M059J (cell line): ENCODE measurements at places on chromosomes 13 and 19. TPM values are rescaled to one million over a fixed set of nuclear protein-coding genes. Genes with fewer than 3 reads are reported as not detected.

C13orf42 gene
- not detected in 2 replicates for total RNA-seq

FGF22 gene
- total RNA-seq = not detected in 2 replicates

CYP4F12 gene
- total RNA-seq = not detected in 2 replicates

SYCN gene
- total RNA-seq = not detected in 2 replicates

BRD4 gene
- 17.8 and 19.9 TPM in 2 replicates for total RNA-seq

ATP4A gene
- total RNA-seq = not detected in 2 replicates
